Activated CD8-positive, alpha-beta memory T cell treated with anti-CD3 and anti-CD28 coated beads, Interleukin-2, amount 10 ng/mL, durations not matched to agents 7 days and 5 days (primary cell): ENCODE measurements at places on chromosomes 2 and 18.

DNA sequence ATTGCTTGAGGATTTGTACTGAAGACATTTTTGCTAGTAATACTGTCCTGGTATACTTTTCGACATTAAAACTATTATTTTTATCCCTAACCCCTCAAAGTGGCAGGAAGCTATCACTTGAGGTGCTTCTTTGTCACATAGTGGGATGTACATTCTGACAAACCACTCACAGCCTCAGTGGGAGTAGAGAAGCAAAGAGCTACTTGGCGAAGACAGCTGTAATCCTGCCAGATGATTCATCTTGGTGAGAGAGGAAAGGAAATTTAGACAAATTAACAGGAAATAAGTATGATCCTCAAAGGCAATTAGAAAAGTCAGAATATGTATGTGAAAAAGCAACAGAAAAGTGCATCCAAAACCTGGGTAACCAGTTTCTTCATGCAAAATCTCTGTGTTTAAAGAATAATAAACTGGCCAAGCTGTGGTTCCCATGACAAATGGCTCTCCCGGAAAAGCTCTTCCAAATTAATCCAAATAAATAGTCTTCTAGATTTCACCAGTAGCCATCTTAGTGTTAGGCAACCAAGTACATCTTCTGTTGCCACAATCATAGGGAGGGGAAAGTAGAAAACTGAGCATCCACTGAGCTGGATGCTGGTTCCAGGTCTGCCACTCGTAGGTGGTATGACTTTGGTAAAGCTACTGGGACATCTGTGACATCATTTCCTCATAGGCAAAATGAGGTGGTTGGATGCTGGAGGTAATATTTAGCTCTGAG is 308.0 kb upstream of the LYPD1 start:
- no peaks in the 10 kb centered on the region for H3K27me3 ChIP-seq
- H3K36me3 ChIP-seq: no peaks in the 10 kb centered on the region
- no peak overlapping the region for H3K4me3 ChIP-seq
- H3K4me1 ChIP-seq: no peaks in the 10 kb centered on the region

GRCh38 chr2:169761970-169762292 is 28.3 kb downstream of the KLHL23 start:
- no peaks in the 10 kb centered on the region for H3K27me3 ChIP-seq
- H3K4me1 ChIP-seq: peaks cover 36% of the 10 kb centered on the region
- H3K27ac ChIP-seq: peak overlapping the region; percentile 53
- H3K36me3 ChIP-seq: peaks cover 10% of the 10 kb centered on the region
- no peak for DNase-seq

DNA sequence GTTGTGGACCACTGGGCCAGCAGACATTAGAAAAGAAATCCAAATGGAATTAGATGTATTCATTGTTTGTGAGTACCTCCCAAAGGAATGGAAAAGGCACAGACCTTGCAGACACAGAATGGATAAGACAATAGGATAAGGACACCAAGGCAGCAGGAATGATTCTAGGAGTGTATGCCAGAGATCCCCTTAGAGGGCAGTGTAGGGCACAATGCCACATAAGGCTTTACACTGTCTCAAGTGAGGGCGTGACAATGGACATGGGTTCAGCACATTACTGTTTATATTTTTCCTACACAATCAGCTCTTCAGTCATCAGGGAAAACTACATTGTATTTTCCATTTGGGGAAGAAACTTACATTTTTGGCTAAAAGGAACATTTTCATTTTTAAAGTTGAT is 250.9 kb downstream of the PTH2R start:
- no peaks in the 10 kb centered on the region for H3K4me1 ChIP-seq
- H3K4me3 ChIP-seq: no peak overlapping the region
- no peaks in the 10 kb centered on the region for H3K36me3 ChIP-seq
- H3K27ac ChIP-seq: no peak overlapping the region
- H3K27me3 ChIP-seq: no peaks in the 10 kb centered on the region
- DNase-seq: no peak

DNA sequence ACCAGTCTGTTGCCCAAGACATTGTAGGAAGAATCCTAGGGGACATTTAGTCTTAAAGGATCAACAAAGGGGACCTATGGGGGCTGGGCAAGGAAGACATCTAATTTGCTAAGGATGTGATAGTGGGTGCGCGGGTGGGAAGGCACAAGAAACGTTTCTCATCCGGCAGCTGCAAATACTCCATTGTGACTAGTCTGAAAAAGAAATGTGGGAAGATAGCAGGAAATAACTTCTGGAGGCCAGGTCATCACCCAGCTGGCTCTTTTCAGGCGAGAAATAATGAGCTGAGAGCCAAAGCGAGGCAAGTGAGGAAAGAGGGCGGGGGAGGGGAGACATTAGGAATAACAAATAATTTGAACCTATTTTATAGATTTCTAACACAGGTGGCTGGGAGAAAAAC is 70.3 kb upstream of the NCK2 start:
- DNase-seq: no peak
- no peak overlapping the region for H3K4me3 ChIP-seq
- H3K36me3 ChIP-seq: no peaks in the 10 kb centered on the region
- no peaks in the 10 kb centered on the region for H3K27me3 ChIP-seq

DNA sequence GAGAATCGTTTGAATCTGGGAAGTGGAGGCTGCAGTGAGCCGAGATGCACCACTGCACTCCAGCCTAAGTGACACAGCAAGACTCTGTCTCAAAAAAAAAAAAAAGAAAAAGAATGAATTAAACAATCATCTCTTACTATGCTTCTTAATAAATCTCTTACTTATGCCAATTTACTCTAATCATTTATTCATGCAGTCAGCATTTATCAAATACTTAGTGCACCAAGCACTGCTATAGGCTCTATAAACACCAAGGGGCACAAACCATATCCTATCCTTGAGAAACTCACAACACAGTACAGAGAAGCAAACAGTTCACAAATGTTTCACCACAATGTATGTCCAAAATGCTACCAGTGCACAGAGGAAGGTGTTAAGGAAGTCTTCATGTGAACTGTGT is 189.4 kb downstream of the PDE11A start:
- DNase-seq: no peak
- H3K4me1 ChIP-seq: no peaks in the 10 kb centered on the region
- peaks cover 12% of the 10 kb centered on the region for H3K27me3 ChIP-seq
- H3K27ac ChIP-seq: no peak overlapping the region
- no peaks in the 10 kb centered on the region for H3K36me3 ChIP-seq

DNA sequence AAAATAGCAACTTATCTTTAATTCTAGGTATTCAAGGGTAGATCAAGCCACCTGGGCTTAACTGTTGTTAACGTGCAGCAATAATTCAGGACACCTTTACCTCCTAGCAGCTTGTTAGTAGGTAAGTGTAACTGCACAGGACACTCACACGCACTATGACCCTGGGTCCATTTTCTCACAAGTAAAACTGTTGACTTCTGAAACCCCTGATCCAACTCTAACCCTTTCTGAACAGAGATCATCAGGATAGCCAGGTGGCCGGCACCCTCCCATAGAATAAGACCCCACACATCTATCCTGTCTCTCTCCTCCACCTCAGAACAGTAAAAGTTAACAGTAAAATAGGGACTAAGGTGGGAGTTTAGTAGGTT is 610 bp downstream of the SPC25 start:
- peak overlapping the region; percentile 92 for H3K4me3 ChIP-seq
- DNase-seq: no peak
- H3K27me3 ChIP-seq: peaks cover 19% of the 10 kb centered on the region
- H3K36me3 ChIP-seq: peaks cover 29% of the 10 kb centered on the region
- peaks cover 30% of the 10 kb centered on the region for H3K4me1 ChIP-seq

- H3K4me1 ChIP-seq: no peaks in the 10 kb centered on the region
- no peaks in the 10 kb centered on the region for H3K36me3 ChIP-seq
- H3K4me3 ChIP-seq: no peak overlapping the region
- H3K27me3 ChIP-seq: no peaks in the 10 kb centered on the region
- no peak overlapping the region for H3K27ac ChIP-seq
Observed at GRCh38 chr2:128981353-128981752, 662.7 kb upstream of the HS6ST1 start.
